WTC11 (cell line): ENCODE measurements at places on chromosomes 2 and 18.

GRCh38 chr2:50098242-50098641, 933.7 kb downstream of the NRXN1 start:
- no peak for DNase-seq

- no peak for DNase-seq
These were observed 14.4 kb downstream of the RAB12 start for GRCh38 chr18:8623549-8624106.

DNA sequence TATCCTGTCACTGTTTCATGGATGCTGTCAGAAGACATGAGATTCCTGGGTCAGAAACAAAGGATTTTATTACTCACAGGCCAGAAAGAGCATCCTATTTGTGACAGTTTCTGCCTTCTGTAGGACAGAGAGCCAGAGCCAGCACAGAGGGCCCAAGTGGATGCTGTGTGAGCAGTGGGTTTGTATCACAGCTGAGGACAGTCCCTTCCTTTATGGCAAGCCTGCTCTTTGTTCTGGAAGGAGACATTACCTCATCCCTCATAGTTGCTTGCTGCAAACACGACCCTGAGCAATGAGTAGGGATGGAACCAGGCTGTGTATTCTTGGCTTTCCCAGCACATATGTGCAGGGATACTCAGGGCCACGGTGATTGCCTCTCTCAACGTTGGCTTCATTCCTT, 41.6 kb downstream of the ARHGEF4 start:
- no peak for DNase-seq

DNA sequence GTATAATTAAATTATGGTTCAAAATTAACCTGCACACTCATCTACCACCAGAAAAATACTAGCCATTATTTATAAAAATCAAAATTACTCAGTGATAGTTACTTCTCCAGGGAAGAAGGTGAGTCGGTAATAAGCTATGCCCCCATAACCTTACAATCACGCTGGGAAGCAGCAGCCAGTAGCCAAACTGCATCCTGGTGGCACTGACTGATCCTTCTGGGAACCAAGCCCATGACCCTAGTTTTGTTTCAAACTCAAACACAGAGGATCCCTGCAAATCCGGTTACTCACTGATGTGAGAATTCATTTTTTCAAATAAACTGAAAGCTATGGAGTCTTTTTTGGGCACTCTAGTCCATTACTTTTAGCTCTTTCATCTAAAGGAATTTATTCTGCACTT, 88.2 kb upstream of the VWC2L start:
- no peak for DNase-seq

DNA sequence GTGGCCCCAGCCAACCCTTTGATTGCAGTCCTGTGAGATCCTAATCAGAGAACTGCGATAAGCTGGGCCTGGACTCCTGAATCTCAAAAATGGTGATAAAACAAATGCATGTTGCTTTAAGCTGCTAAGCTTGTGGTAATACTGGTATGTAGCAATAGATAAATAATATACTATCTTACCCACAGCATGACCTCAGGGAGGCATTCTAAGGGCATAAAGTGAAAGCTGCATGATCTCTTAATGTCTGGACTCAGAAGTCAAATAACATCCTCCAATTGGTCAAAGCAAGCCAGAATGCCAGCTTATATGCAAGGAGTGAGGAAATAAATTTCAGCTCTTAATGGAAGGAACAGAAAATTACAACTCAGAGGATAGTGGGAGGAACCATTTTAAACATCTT, 246.1 kb downstream of the FSIP2 start:
- no peak for DNase-seq

GRCh38 chr2:156901373-156902031, 356.0 kb upstream of the GALNT5 start:
- no peak for DNase-seq

DNA sequence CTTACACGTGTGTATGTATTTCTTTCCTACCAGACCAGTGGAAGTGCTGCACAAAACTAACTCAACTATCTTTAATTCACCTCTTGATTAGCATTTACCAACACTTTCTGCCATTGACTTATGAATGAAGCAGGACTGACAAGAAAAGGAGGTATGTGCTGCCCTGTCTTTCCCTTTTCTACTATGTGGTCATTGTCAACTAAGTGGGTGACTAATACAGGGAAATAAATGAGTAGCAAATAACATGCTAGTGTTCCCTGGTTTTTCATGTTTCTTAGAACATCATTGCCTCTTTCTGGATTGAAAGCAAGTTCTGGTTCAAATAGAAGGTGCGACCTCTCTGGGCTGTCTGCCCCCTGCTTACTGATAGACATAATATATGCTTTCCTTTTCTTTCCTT, 58.0 kb downstream of the LINC00305 start:
- DNase-seq = no peak

- no peak for DNase-seq
These were observed 1.3 kb downstream of the LRRC30 start for GRCh38 chr18:7232218-7232617.

GRCh38 chr18:14781671-14782070, 33.7 kb downstream of the ANKRD30B start:
- no peak for DNase-seq

GRCh38 chr2:153196378-153197058, 282.0 kb downstream of the RPRM start:
- DNase-seq = no peak

DNA sequence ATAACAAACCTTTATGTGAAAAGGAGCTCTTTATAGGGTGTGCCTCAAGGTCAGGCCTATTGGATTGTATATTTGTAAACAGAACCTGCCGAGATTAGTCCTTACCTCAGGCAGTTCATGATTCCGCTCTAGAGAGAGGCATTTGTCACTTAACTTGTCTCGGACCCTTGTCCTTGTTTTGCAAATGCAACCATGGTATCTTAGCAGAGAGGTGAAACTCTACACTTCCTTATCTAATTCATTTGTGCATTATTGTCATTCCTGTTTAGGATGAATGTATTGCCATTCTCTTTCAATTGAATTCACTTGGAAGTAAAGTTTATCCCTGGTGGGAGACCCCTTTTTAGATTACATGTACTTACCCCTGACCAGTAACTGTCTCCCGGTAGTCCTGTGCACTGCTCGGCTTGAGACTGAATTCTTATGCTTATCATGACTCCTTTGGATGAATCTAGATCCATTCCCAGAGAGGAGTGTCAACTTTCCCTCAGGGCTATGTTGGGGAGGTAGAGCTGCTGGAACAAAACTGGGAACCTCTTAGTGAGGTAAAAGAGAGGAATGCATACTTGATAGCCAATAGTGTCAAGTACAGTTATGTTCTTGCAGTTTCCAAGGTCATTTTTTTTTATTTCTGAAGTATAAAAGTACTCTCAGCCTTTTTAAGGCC, 46.6 kb downstream of the SGPP2 start:
- DNase-seq = no peak

- no peak for DNase-seq
These were observed 37.8 kb downstream of the COMMD1 start for GRCh38 chr2:61943251-61943650.

- no peak for DNase-seq
These were observed 53.2 kb downstream of the PHLPP1 start for GRCh38 chr18:62768558-62768943.

- no peak for DNase-seq
These were observed 39.5 kb downstream of the USP34 start for GRCh38 chr2:61431345-61431744.

- DNase-seq = no peak
These were observed 9.0 kb upstream of the NPPC start for GRCh38 chr2:231935207-231935524.

DNA sequence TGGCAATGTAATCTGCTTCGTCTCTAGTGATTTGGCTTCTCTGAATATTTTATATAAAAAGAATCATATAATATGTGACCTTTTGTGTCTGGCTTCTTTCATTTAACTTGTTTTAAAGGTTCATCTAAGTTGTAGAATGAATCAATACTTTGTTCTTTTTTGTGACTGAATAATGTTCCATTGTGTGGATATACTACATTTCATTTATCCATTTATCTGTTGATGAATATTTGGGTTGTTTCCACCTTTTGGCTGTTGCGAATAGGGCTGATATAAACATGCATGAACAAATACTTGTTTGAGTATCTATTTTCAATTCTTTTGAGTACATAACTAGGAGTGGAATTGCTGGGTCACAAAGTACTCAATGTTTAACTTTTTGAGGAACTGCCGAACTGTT, 63.8 kb upstream of the TNP1 start:
- DNase-seq = no peak

GRCh38 chr2:10157293-10157692, 34.8 kb downstream of the RRM2 start:
- DNase-seq = no peak

- no peak for DNase-seq
These were observed 338.4 kb downstream of the MBD2 start for GRCh38 chr18:53886058-53886457.

DNA sequence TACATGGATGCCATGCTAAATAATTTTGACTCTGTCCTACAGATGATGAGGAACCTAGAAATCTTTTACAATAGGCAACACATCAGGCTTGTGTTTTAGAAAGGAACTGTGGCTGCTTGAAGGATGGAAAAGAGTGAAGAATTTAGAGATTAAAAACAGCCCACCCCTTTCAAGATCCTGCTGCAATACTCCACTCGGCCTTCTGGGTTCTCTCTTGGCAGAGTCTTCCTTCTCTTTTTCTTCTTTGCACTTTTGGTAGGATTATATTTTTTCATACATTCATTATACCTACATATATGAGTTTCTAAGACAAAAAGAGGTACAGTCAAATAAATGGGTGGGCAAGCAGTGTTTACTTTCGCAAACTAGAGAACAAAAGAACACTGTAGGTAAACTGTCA, 474.3 kb downstream of the ERBB4 start:
- no peak for DNase-seq

GRCh38 chr2:217415316-217415715, 555.5 kb upstream of the TNP1 start:
- DNase-seq = no peak

DNA sequence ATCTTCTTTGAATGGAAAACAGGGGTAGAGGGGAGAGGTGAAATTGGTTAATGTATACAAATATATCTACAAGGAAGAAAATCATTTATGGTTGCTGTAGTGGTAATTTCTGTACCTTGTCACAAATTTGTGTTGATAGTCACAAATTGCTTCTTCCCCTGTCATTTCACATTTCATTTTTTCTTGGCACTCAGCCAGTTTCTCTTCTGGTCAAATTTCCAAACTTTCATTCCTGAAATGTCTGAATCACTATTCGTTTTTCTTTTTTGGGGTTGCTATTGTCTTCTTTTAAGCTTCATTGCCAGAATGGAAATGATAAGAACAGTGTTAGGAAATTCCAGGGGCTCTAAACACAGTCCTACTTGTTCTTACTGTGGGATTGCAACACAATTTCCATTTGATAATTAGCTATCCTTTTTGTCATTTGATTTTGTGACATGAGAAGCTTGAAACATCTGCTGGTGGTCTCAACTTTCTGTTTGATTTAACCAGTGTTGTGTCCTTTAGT, 136.0 kb upstream of the GCFC2 start:
- DNase-seq = no peak

DNA sequence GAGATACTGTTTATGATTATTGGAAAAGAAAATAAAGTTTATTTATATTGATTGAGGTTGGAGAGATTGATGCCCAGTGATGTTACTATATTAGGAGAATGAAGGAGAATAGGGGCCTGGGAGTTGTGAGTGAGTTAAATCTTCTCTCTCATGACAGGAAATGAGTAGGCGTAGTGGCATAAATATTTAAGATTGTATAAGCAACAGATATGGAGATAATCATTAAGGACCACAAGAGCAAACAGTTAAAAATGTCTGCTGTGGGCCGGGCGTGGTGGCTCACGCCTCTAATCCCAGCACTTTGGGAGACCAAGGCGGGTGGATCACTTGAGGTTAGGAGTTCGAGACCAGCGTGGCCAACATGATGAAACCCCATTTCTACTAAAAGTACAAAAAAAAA, 62.7 kb downstream of the PTRHD1 start:
- no peak for DNase-seq

GRCh38 chr2:192067631-192068030, 127.1 kb downstream of the TMEFF2 start:
- DNase-seq = no peak

- DNase-seq = no peak
These were observed 59.7 kb downstream of the VAPA start for GRCh38 chr18:9973470-9973869.

- DNase-seq = no peak
These were observed 357.7 kb upstream of the SYT4 start for GRCh38 chr18:43634994-43635393.

GRCh38 chr2:137670111-137670510, 294.2 kb upstream of the HNMT start:
- DNase-seq = no peak

- no peak for DNase-seq
These were observed 279.1 kb downstream of the ZEB2 start for GRCh38 chr2:144240656-144241339.

DNA sequence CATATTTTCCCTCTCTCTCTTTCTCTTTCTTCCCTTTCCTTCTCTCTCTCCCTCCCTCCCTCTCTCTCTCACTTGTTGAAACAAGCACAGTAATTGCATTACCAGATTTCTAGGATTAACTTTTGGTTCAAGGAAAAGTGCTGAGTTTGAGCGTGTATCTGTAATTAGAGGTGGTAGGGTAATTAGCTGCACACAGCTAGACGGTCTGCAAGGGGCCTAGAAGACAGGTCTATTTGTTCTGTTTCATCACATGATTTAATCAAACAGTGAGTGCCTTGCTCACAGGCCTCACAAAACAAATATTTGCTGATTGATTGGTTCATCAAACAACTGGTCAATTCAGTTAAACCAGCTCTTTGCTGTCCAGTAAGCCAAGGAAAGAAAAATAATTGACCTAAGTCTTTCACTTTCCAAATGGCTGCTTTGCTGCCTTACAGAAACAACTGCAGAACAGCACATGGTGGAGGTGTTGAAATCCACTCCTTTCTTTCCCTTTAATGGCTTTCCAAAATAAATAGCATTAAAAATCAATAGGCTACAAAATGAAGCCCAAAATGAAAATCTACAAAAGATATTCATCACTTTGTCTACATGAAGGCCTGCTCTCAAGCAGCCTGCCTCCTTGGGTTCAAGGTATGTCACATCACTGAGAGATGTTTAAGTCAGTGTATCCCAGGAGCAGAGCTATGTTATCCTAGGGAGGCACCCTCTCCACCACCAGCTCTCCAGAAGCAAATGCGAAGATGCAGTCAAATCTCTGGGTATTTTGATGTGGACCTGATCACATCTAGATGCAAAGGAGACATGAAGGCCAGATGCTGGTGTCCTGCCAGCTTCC, 264.4 kb upstream of the SIX2 start:
- no peak for DNase-seq

DNA sequence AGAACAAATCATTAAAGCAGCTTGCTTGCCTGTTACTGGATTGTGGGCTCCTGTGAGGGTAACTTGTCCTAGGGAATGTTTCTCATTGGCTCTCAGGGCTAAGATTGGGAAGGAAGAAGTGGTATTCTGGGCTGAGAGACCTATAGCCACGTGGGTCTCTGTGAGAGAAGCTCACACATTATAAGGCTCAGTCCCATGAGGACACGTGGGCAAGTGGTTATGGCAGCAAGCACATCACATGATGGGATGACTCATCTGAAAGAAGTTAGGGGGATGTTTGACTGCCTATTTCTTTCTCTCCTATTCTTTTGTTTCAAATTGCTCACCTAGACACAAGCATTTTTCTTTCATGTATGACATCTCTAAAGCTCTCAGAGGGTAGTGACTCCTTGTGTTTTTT, 418.0 kb upstream of the ST6GAL2 start:
- DNase-seq = no peak
